ENCODE measurements at places on chromosomes 16 and 17.
A peak's percentile ranks its signal among the peaks of the same experiment; 100 is the strongest.

DNA sequence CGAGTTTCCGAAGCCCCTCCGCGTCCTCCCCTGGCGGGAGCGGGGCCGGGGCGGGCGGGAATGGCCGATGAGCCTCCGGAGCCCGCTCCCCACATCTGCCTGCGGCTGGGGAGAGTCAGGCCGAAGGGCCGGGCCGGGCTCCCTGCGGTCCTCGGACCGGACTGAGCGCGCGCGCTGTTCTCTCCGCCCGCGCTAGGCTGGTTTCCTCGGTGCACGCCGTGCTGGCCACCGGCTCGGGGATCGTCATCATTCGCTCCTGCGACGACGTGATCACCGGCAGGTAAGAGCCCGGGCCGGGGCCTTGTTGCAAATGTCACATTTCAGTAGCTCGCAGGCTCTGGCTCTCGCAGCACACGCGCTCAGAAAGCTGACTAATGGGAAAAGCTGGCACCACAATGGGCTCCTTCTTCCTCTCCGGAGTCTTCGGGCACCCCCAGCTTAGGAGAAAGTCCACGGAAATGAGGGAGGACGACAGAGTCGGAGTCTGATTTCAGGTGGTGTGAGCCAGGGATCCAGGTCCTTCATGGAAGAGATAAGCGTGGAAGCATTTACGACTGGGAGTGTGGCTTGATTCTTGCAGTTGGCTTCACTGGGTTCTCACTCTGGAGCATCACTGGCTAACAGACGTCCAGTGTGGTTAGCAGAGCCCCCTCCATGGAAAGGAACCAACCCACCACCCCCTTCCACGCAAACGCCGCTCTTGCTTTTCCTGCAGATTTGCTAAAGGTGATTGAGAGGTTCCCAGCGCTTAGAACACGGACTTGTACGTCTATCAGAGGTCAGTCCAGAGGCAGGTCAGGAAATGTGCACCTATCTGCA, 715 bp downstream of the TLCD3A start:
- DNase-seq, result peak; percentile 87

DNA sequence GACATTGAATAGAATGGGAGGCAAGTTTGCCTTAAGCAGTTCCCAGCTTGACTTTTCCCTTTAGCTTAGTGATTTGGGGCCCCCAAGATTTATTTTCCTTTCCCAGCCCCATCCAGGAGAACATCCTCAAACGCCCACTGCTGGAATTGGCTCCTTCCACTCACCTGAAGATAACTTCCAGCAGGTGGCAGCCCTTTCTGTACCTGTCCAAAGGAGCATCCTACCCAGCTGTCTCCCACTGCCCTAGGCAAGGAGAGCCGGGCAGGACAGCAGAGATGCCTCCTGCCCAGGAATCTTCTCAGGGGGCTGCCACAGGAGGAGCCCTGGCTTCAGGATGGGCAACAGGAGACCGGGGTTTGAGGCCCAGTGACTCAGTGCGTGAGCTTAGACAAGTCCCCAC, 6.4 kb downstream of the CACNG5 start:
- peak; percentile 58 for DNase-seq

DNA sequence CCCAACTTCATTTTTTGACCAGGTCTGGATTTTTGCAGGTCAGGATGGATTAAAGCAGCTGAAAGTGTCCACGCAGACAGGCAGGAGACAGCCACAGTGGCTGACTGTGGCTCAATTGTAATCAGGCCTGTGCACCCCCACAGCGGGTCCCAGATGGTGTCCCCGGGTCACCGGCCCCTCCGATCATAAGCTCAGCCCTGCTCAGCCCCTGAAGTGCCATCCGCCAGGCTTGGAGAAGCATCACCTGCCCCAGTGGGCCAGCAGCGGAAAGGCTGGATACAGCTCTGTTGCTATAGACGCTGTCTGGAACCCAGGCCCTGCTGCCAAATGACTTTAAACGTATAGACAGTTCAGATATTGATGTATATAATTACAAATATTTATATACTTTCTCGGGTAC, 60.6 kb downstream of the RPH3AL start:
- peak; percentile 73 for DNase-seq

DNA sequence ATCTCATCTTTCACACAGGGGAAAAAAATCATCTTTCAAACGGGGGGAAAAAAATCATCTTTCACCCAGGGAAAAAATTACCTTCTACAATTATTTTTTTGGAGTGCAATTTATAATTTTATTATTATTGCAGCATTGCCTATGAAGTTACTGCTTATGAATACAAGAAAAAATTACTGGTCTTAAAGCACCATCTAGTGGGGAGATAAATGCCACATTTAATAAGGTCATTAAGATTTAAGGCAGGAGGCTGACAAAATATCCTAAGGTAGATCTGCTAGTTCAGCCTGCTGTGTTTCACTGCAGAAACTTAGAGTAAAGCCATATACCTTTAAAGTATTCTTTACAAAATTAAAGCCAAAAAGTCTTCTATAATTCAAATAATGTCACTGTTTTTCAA, 13.7 kb downstream of the SHCBP1 start:
- DNase-seq, result no peak

DNA sequence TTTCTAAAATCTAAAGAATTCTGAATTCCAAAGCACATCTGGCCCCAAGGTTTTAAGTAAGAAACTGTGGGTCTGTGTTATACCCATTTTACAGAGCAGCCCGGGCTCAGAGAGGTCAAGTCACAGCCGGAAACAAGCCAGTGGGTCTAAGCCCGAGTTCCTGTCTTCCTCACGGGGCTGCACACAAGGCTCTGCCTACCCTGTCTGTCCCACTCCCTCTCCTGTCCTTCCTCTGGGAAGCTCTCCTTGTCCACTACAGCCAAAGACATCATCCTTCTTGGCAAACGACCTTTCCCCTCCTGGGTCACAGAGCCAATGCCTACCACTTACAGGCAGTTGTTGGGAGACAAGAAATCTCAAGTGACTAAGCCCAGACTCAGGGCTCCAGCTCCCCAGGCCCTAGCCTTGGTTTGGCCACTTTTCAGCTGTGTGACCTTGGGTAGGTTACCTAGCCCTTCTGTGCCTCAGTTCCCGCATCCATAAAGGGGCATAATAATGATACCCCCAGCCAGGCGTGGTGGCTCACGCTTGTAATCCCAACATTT, 55.6 kb upstream of the MAP3K14 start:
- peak; percentile 23 for DNase-seq

GRCh38 chr16:65181071-65181561, 59.3 kb upstream of the CDH11 start:
- no peak for DNase-seq

- DNase-seq, result peak; percentile 62
These were observed 52.8 kb downstream of the GSG1L start for GRCh38 chr16:28010671-28011070.

DNA sequence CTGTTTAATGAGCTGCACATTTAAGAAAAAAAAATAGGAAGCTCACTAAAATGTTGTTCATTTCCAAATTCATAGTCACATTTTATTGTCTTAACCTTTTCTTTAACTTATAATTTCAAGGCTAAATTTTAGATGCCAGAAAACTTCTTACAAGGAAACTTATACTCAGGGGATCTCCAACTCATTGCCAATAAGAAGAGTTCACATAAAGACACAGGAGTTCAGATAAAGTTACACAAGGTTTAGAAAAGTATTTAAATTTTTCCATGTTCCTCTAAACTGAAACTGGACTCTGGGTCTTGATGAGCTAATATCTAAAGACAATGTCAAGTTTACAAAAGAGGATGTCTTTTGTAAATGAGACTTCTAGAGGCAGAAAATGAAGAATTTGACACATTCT, 190.7 kb upstream of the KCNJ16 start:
- DNase-seq, result no peak

DNA sequence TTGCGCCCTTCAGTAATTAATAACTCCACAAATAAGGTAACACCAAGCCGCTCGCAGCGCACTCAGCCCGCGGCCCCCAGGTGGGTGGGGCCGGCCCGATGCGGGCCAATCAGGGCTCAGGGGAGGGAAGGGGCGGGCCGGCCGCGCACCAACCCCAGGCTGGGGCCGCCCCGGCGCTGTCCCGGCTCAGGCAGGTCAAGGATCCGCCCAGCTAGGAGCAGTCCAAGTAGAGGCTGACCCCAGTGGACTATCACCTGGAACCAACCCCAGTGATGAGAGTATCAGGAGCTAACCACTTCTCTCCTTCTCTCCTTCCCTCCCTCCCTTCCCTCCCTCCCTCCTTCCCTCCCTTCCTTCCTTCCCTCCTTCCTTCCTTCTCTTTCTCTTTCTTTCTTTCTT, 110.8 kb downstream of the C16orf78 start:
- peak; percentile 89 for DNase-seq

DNA sequence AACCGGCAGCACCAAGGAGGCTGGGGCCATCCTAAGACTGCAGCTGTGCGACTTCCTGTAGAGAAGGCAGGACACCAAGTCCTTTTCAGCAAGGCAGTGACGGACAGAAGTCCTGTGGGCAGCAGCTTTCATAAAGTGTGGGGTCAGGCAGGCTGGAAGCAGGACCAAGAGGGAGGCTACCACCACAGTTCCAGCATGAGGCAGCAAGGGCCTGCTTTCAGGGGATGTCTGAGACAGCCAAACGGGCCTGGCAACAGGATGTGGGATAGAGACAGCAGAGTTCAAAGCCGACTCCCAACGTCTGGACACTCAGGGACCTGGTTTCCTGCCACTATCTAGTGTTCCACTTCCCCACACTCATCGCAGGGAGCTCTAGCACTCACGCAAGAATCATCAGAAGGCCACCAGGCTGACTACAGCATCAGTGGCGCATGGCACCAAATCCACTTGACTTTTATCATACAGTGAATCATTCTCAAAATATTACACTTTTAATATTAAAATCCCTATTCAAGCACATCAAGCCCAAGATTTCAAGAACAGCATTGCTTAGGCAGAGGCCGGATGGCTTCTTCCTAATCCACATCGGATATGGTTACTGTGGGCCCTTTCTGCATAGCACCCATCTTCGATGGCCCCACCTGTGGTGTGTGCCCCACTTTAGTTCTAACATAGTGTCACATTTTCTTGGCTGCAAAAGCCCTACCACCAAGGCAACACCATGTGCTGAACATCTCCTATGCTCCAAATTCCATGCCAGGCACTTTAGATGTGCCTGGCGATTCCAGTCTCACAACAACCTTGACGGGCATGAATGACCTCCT, 5.2 kb downstream of the USP7 start:
- peak; percentile 89 for DNase-seq

DNA sequence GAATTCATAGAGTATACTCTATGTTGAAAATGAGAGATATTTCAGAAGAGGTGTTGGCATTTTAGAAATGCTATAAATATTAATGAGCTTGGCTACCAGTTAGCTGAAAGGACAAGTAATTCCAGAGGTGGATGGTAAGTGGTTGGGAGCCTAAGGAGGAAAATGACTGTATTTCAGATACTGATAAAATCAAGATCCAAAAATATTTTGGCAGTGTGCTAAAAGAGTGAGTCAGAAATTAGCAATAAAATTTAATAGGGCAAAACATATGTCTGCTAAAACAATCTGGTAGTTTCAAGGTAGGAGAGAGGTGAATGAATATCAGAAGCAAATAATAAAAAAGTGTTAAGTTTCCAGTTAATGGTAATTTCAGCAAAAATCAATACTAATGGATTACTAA, 1287.9 kb downstream of the CDH8 start:
- DNase-seq, result no peak

GRCh38 chr16:17105239-17105797, 365.4 kb downstream of the XYLT1 start:
- no peak for DNase-seq

DNA sequence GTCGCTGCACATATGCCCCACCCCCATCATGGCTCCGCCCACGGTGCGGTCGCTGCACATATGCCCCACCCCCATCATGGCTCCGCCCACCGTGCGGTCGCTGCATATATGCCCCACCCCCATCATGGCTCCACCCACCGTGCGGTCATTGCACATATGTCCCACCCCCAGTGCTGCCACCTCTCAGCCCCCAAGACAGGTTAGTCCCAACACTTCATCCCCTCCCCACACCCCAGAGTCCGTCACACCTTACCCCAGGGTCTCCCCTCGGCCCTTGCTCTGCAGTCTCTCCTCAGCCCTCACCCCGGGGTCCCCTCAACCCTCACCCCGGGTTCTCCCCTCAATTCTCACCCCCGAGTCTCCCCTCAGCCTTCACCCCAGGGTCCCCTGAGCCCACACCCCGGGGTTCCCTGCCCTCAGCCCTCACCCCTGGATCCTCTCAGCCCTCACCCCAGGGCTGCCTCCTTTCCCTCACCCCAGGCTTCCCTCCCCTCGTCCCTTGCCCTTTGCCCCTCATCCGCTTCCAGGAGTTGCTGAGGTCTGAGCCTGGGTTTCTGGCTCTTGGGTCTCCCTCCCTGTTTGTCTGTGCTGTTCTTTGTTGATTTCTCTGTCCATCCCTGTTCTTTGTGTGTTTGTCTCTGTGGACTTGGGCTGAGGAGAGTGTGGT, 25.6 kb downstream of the TPSG1 start:
- no peak for DNase-seq

- DNase-seq, result no peak
These were observed 77.5 kb downstream of the RPGRIP1L start for GRCh38 chr16:53626161-53626560.

DNA sequence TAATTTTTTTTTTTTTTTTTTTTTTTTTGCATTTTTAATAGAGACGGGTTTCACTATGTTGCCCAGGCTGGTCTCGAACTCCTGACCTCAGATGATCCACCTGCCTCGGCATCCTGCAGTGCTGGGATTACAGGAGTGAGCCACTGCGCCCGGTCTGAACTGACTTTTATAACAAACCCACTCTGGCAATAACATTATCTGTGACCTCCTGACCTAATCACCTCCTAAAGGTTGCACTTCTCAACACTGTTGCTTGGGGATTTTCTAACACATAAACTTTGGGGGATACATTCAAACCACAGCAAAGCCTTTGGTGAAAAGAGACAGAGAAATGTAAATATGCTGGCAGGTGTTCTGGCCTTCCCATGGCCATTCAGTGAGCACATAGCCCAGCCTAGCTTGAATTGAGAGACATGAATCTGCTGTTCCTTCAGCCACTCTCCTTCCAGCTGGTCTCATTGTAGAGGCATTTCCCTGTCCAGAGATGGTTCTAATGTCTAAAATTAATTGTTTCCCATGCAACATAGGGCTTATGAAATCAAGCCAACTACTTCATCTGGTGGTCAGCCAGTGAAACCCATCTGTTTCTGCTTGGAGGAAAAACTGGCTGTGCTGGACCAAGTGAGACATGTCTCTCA, 28.3 kb downstream of the LYRM1 start:
- DNase-seq, result no peak

DNA sequence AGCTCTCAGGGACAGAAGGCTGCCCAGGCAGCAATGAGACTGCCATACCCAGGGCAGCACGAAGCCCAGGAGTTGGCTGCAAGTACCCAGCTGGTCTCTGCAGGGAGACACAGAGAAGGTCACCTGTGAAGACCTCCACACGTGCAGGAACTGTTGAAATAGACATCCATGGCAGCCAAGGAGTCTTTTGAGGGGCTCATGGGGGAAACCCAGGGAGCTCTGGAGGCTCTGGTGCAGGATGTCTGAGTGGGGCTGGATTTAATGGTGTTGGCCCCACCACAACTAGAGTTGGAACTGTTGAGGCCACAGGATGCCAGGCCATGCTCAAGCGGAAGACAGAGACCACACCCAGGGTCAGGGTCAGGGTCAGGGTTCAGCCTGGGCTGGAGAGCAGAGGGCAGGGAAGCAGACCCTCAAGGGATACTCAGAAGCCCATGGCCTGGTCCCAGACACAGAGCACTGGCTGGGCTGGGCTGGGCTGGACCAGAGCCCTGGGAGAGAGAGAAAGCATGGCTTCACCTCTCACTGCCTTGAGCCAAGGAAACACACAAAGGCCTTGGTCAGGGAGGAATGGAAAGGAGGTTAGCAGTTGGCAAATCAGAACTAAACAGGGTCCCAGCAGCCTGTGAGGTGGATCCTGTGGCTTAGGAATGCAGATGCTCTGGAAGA, 21.4 kb downstream of the PITPNM3 start:
- DNase-seq, result peak; percentile 26
